Bronchial epithelial cell (primary cell): ENCODE measurements at places on chromosomes 4 and X.

- DNase-seq, result no peak
These were observed 83.2 kb downstream of the GPR143 start for GRCh38 chrX:9682456-9682855.

- no peak for DNase-seq
These were observed 22.7 kb downstream of the SCML1 start for GRCh38 chrX:17759990-17760389.

DNA sequence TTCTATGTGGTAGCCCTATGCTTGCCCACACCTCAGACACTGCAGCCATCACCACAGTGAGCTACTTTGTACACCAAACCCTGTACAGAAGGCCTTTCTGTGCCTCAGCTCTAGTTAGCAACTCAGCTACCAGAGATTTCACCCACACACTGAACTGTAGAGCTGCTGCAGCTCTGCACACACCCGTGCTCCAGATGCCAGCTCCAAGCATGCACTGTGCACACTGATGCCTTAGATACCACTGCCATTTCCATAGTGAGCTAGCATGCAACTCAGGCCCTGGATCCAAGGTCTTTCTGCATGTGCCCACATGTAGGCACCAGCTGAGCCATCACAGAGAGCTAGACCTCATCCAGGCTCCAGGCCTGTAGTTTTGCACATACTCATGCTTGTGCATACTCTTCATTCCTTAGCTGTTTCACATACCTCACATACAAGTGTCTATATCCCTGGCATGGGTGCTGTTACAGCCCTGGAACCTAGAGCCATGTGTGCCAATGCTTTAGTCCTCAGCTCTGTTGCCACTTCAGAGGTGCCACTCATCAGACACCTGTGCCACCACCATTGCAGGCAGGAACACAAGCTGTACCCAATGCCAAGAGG lies 423.5 kb upstream of the NDST3 start:
- DNase-seq, result peak; percentile 9

GRCh38 chr4:85260064-85260463 lies 214.9 kb upstream of the ARHGAP24 start:
- DNase-seq, result no peak

DNA sequence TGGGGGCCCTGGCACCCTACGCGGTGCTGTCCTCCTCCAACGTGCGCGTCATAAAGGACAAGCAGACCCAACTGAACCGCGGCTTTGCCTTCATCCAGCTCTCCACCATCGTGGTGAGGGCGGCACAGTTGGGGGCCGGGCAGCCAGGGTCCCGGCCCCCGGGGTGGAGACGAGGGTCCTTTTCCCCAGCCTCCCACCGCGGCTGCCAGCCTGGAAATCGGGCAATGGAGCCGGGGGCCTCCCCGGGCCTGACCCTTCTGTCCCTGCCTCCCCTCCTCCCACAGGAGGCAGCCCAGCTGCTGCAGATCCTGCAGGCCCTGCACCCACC lies 13.7 kb upstream of the UBA1 start:
- no peak for DNase-seq

GRCh38 chrX:45517090-45517973 lies 316.7 kb upstream of the DIPK2B start:
- peak; percentile 83 for DNase-seq

DNA sequence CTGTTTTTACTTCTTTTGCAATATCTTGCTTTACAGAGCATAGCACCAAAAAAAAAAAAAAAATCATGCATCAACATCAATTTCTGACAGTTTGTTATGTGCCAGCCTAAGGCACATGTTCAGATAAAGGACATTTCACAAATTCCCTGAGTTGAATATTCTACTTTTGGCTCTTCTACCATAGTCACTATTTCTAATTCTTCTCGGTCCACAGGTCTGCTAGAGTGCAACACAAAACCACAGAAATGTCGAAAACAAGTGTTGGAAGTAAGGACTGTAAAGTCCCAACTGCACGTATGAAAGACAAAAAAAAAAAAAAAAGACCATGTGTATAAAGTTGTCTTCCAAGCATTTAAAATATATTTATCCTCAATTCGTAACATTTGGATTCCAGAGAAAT lies 494.2 kb upstream of the INTU start:
- DNase-seq, result no peak

GRCh38 chr4:77187322-77187721 lies 30.3 kb downstream of the CCNG2 start:
- no peak for DNase-seq

DNA sequence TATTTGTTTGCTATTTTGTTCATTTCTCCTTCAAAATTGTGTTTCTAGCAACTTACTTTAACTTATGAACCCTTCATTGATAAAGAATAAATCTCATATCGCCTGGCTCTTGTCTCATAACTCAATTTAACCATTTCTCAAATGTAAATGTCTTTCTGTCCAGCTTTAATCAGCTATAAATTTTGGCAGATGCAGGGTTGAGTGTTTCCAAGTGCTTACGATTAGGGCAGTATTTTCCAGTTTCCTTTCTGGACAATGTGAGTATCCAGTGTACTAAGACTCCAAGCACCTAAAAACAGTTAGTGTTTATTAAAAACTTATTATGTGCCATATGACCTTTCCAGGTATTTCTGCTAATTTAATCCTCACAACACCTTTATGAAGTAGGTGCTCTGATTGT lies 218.6 kb upstream of the GK2 start:
- no peak for DNase-seq

DNA sequence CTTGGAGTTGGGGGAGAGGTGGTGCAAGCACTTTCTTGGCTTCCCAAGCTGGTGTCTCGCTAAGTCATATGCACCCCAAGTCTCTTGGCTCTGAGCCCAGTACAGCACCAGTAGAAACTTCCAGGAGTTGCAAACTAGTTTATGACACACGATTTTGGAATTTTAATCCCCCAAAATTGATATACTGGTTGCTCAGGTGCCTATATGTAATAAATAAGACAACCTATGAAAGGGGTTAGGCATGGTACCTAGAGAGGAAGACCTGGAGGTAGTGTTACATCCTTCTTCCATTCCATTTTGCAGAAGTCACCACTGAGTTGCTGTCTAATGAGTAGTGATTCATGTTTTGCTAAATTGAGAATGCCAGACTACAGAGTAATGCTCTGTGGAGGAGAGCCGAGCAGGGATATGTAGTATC lies 4.3 kb upstream of the SLC4A4 start:
- DNase-seq, result peak; percentile 74

DNA sequence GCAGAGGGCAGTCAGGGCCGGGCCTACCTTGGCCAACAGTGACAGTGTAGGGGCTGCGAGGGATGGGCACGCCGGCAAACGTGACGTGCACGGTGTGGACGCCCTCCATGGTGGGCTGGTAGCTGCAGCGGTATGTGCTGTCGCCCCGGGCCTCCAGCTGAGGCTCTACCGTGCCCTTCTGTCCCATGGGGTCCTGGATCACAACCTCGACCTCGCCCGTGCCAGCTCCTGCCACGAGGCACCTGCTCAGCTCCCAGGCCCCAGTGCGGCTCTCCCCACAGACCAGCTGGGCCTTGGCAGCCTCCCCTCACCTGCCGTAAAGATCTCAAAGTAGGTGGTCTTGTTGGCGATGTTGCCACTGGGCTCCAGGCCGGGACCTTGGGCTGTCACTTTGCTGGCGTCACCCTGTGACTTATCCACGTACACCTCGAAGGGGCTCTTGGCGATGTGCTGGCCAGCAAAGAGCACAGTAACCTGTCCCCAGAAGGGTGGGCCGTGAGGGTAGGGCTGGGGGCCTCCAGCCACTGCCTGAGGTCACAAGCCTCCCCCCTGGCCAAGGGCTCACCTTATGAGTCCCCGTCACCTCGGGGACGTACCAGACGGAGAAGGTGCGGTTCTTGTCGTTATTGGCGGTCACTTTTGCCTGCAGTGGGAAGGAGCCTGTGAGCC lies 8.3 kb downstream of the FLNA start:
- no peak for DNase-seq

DNA sequence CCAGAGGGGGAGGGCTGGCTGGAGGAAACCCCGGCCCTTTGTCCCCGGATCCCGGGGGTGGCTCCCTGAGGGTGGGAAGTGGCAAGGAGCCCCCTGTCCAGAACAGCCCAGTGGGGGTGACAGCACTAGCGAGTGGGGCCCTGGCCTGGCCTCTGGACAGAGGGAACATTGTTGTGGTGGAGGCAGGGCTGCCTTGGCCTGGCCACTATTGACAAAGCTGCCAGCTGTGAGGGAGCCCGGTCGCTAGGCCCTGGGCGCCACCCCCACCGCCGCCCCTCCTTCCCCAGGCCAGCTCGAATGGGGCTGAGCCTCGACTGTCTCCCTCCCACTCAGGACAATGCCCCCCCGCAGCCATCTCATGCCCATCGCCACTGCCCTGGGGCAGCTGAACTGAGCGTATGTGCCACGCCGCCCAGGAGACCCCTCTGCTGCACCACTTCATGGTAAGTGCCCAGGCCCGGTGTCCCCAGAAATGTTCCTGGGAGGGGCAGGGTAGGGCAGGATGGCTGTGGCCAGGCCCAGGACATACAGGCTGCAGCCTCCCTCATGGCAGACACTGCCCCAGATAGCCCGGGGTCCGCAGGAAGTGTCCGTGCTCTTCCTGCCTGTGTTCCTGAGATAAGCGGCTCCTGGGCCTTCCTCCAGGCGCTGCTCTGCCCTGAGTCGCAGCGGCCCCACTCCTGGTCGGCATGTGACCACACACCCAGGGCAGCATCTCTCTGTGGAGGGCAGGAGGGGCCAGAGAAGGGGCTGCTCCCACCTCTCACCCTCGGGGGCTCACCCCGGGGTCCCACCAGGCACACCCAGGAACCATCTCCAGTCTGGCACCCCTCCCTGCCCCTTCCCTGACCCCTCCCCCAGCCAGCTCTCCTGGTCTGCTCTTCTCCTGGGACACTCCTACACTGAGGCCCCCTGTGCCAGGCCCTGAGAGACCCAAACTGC lies 1.4 kb downstream of the PLXNB3 start:
- no peak for DNase-seq

DNA sequence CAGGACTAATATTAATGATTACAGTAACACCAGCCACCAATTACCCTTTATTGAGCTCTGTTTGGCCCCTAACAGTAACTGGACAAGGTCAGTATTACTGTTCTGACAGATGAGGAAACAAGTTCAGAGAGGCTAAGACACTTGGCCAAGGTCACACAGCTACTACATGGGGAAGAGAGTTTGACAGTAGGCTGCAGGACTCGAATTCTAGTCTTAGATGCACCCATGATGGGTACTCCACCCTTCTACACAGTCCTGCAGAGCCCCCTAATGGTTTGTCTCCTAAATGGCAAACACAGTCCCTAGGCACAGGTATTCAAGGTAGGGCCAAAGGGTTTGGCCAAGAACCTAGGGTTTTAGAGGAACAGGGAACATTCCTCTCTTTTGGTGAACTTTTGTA lies 93.9 kb downstream of the NSUN7 start:
- DNase-seq, result no peak

- DNase-seq, result no peak
These were observed 6.1 kb upstream of the PDHA2 start for GRCh38 chr4:95833711-95834194.

DNA sequence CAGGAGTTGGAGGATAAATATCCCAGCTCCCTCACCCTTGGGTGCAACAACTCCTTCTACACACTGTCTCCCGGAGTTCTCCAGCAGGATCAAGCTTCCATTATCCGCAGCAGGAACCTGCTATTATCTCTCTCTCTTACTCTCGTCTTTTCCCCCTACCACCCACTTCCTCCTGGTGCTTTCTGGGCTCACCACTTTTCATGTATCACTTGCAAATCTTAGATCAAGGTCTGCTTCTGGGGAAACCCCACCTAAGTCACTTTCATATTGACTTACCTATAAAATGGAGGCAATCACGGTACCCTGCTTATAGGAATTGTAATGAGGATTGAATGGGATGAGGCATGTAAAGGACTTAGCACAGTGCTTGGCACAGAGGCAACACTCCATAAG lies 589.5 kb downstream of the BCOR start:
- DNase-seq, result no peak
